ENCODE measurements at places on chromosomes 5 and 9.

DNA sequence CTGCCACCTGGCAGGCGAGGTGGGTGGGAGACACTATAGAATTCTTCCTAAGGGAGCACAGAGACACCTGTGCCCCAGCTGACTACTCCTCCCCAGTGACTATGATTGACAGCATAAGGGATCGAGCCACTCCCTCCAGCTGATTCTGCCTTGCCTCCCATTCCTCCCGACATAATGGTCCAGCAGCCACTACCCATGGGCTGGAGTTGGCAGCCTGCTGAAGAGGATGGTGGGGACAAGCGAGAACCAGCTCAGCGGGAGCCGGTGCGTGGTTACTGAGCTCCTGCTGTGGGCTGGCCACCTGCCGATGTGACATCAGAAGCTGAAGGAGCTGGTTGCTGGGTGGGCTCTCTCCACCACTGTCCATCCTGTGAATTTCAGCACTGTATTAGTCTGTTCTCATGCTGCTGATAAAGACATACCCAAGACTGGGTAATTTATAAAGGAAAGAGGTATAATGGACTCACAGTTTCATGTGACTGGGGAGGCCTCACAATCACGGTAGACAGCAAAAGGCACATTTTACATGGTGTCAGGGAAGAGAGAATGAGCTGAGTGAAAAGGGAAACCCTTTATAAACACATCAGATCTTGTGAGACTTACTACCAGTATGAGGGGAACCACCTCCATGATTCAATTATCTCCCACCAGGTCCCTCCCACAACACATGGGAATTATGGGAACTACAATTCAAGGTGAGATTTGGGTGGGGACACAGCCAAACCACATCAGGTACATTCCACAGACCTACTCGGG lies 12.1 kb upstream of the NCS1 start:
- DNase-seq: no peak

- DNase-seq: no peak
These were observed 24.9 kb upstream of the ELAVL2 start for GRCh38 chr9:23850690-23851629.

DNA sequence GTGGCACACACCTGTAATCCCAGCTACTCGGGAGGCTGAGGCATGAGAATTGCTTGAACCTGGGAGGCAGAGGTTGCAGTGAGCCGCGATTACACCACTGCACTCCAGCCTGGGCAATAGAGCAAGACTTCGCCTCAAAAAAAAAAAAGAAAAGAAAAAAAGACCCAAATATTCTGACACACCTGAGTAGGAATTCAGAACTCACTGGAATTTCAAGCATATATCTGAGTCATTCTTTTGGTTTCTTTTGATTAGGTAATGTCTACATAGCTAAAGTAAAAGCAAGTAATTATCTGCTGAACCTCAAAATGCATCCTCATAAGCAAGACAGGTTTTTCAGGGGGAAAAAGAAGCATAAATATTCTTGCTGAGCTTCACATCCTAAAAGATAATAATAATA lies 35.9 kb downstream of the ANKRD31 start:
- DNase-seq: no peak

GRCh38 chr9:87714819-87715218 lies 11.1 kb upstream of the CTSL start:
- DNase-seq: peak; percentile 70

GRCh38 chr5:3736926-3737325 lies 141.3 kb downstream of the IRX1 start:
- no peak for DNase-seq

DNA sequence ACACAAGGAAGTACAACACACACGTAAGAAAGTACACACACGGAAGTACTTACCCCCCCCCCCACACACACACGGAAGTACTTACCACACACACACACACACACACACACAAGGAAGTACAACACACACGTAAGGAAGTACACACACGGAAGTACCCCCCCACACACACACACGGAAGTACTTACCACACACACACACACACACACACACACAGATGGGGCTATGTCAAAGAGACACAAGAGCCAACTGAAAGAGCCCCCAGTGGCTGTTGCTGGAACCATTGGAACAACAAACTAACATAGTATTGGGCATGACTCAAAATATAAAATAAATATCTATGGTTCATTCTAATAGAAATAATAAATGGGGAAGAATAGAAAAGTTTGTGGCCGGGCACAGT lies 4.9 kb upstream of the MAPK9 start:
- peak; percentile 28 for DNase-seq

- peak; percentile 68 for DNase-seq
These were observed 117.2 kb downstream of the INVS start for GRCh38 chr9:100216178-100216787.

DNA sequence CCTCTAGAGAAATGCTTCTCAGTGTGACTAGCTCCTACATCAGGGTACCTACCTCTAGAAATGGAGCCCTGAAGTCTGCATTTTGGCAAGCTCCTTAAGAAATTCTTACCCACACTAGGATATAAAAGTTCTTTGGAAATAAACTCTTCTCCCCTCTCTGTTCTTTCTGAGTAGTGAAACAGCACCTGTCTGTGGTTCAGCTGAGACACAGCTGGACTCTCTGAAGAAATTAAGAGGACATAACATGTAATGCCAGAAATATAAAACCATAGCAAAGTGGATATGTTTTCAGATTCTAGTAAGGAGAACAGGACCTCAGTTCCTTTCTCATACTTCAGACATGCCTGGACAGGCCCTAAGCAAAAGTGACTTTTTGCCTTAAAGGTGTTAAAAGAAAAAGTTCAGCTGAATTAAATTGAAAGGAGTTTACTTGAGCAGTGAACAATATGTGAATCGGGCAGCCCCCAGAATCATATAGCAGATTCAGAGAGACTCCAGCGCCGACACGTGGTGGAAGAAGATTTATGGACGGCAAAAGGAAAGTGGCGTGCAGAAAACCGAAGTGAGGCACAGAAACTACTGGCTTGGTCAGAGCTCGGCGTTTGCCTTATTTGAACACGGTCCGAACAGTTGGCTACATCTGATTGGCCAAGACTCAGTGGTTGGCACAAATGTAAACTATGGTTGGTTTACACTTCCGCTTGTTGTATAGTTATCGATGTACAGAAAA lies 64.5 kb downstream of the PRKACG start:
- no peak for DNase-seq

- no peak for DNase-seq
These were observed 48.6 kb downstream of the NMUR2 start for GRCh38 chr5:152356506-152356905.

DNA sequence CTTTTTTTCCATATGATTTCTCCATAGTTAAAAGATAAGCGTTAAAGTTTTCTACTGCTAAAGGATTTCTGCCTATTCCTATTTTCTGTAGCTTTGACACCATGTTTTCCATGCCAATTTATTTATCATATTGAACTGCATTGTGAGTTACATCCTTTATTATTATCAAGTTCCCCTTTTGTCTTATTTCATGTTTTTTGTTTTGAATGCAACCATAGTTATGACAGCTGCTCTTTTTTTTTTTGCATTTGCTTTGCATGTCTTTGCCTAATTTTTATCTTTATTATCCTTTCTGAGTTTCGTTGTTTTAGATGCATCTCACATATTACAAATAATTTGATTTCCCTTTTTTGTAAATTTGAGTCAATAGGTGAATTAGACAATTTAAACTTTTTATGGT lies 161.5 kb downstream of the DEPDC1B start:
- DNase-seq: no peak

DNA sequence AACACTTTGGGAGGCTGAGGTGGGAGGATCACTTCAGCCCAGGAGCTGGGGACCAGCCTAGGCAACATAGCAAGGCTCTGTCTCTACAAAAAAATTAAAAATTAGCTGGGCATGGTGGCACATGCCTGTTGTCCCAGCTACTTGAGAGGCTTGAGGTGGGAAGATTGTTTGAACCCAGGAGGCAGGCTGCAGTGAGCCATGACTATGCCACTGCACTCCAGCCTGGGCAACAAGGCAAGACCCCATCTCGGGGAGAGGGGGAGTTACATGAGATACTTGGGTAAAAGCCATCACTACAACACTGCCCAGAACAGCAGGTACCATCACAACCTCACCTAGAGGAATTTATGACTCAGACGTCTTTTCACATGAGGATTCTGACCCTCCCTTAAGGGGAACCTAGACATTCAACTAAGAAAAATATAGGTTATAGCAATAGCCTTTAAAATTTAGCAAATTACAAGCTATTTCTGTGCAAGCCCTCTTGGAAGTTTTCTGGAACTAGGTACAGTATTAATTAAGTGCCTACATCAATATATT lies 143.5 kb downstream of the NFIB start:
- DNase-seq: no peak

GRCh38 chr5:169735913-169736312 lies 98.8 kb downstream of the DOCK2 start:
- no peak for DNase-seq

DNA sequence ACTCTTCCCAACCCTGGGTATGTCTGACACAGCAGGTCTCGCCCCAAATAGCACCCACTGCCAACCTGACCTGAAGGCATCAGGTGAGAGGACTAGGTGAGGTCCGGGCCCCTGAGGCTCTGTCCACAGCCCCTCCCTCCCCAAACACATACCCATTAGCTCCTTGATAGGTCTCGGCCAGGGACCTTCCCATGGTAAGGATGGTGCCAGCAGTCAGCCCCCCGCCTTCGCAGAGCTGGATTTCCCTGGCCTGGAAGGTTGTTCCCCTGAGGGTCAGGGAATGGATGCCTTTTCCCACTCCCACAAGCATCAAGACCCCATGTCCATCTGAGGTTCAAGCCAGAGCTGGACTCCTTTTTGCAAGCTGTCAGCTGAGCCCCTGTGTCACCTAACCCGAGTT lies 2.7 kb downstream of the ENHO start:
- no peak for DNase-seq

DNA sequence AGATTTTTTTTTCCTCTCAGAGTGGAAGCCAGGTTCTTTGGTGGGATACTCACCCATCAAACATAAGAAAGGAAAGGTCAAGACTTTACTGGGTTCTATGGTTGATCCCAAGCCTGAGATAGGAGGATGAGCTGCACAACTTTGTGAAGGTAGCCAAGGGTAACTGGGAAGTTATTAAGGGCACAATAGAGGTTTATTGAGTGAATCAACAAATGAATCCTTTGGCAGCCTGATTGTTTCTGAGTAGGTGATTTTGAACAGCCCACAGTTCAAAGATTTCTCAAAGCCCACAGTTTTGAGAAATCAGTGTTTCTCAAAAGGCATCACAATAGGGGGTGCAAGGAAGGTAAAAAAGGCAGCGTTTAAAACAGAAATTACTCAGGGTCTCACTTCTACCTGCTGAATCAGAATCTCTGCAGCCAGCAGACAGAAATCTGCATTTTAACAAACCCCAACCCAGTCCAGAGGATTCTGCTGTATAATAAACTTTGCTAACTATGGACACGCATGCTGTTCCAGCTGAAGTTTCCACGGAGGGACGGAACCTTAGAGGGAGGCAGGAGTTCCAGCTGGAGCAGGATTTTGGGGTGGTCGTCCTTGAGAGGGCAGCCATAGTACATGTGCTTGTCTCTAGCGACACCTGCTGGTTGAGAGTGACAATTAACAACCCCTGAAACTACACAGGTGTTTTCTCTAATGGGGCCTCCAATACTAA lies 32.7 kb upstream of the FSD1L start:
- DNase-seq: peak; percentile 71

GRCh38 chr5:142601432-142601831 lies 84.5 kb downstream of the FGF1 start:
- peak; percentile 53 for DNase-seq

- no peak for DNase-seq
These were observed 60.8 kb downstream of the PTPN3 start for GRCh38 chr9:109437286-109437685.

GRCh38 chr5:64340293-64340692 lies 165.5 kb upstream of the RGS7BP start:
- DNase-seq: no peak

GRCh38 chr9:130172858-130173665 lies 858 bp downstream of the NCS1 start:
- peak; percentile 60 for DNase-seq

- peak; percentile 16 for DNase-seq
These were observed 252.3 kb downstream of the FANCC start for GRCh38 chr9:95065224-95065623.

GRCh38 chr5:158376679-158377078 lies 517.7 kb upstream of the CLINT1 start:
- DNase-seq: no peak

DNA sequence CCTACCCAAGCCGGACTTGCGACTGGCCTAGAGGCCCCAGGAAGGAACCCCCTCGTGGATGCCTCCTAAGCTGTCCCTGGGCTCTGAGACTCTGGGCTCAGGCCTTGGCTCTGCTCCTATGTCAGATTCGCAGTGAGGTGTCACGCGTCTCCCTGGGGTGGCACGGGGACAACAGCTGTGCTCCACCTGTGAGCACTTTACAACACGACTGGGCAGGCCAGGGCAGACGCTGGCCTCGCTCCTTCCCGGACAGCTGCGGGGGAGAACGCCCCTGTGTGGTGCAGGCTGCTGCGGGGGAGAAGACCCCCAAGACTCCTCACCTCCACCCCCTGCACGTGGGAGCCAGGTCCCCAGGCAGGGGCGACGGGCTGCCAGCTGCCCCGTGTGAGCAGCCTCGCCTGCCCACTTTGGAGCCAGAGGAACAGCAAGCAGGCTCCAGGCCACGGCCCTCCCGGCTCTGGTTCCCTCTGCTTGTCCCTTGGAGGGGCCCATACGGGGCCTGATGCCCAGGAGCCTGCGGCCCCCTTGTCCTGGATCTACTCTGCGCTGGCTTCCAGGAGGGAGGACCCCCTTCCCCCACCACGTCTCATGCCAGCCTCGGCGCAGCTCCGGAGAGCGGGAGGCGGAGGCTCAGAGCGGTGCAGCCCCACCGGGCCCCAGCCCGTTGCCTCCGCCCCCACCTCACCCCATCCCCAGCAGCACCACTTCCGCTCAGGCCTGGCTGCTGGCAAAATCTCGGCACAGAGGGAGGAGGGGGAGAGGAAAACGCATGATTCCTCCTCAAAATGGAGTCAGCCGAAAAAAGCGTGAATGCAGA lies 36.0 kb downstream of the SARDH start:
- DNase-seq: no peak

GRCh38 chr5:82164977-82165713 lies 113.0 kb downstream of the RPS23 start:
- peak; percentile 67 for DNase-seq

- DNase-seq: no peak
These were observed 124.1 kb downstream of the MVB12B start for GRCh38 chr9:126450668-126451205.

GRCh38 chr9:70878576-70878975 lies 242.8 kb downstream of the TRPM3 start:
- no peak for DNase-seq

- no peak for DNase-seq
These were observed 19.4 kb downstream of the FXN start for GRCh38 chr9:69054989-69055388.

- no peak for DNase-seq
These were observed 295.4 kb upstream of the RIOK2 start for GRCh38 chr5:97478483-97478882.

GRCh38 chr9:100082782-100083181 lies 16.0 kb downstream of the ERP44 start:
- DNase-seq: peak; percentile 67

Data from ELR (cell line).